Astrocyte (in vitro differentiated cells and primary cell): ENCODE measurements at places on chromosomes 16 and 17. TPM values are rescaled to one million over a fixed set of nuclear protein-coding genes. Genes with fewer than 3 reads are reported as not detected.

DNA sequence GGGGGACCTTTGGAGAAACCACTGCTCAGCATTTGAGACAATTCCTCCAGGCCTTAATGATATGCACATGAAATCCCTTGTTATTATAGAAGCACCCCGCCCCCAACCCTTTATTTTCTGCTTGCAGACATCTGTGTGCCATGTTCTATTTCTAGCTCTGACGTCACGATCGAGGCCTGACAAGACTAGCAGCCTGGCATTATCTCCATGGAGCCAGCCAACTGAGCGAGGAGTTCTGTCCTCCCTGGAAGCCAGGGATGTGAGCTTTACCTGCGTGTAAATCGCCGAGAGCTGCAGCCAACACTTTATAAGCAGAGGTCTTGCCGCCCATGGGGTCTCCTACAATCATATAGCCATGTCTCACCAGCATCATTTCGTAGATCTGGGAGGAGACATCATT is 116.9 kb downstream of the DNAH3 start:
- no peaks in the 10 kb centered on the region for H3K4me1 ChIP-seq
- peaks cover 2% of the 10 kb centered on the region for H3K27me3 ChIP-seq
- H3K27ac ChIP-seq: no peak overlapping the region
- no peak overlapping the region for H3K4me3 ChIP-seq
- no peaks in the 10 kb centered on the region for H3K36me3 ChIP-seq

- no peak overlapping the region for H3K27ac ChIP-seq
- DNase-seq: no peak
- no peaks in the 10 kb centered on the region for H3K27me3 ChIP-seq
- H3K4me3 ChIP-seq: peak overlapping the region; percentile 15
These were observed 2.9 kb downstream of the KPNB1 start for GRCh38 chr17:47652570-47652969.

The CES1 gene
- not detected in 2 replicates for total RNA-seq

DNA sequence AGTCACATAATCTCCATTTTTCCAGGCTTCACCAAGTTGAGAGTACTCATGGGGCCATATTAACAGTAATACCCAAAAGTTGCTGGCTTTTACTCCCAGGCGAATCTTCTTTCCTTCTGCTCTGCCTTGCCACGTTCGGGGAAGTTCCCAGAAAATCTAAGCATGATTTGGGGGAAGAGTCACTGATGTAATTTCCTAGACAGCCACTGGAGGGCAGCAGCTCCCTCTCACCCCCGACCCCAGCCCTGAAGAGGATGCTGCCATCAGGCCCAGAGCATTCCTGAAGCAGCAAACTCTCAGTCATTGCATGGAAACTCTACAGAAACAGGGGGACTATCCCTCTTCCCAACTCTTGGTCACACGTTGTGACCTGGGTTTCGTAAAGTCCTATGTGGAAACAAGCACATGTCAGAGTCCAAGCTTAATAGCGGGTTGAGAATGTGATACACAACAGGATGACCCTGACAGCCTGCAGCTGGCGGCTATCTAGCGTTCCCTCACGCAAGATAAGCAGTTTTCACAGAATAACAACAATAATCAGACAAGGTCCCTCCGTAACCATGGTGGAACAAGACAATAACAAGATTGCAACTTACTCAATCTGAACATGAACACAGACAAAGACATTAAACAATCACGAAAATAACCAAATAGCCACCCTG is 43.8 kb upstream of the DHX40 start:
- H3K27ac ChIP-seq: no peak overlapping the region
- H3K27me3 ChIP-seq: peaks cover 2% of the 10 kb centered on the region
- peak; percentile 11 for DNase-seq
- no peaks in the 10 kb centered on the region for H3K4me1 ChIP-seq
- no peaks in the 10 kb centered on the region for H3K36me3 ChIP-seq
- H3K4me3 ChIP-seq: no peak overlapping the region

DNA sequence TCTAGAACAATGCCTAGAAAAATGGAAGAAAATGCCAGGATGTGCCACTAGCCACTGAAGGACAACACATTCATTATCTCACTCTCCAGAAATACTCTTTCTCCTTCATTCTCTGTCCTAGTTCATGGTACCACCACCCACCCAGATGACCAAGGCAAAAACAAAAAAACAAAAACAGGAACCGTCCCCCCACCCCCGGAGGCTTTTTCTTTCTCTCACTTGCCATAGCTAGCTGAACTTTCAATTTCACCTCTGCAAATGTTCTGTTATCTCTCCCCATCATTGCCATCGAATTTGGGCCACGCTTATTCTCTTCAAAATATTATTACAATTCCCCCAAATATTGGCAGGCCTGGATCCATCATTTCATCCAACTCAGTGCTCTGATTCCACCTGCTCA is 49.0 kb downstream of the SOX9 start:
- H3K27ac ChIP-seq: no peak overlapping the region
- H3K27me3 ChIP-seq: no peaks in the 10 kb centered on the region
- no peaks in the 10 kb centered on the region for H3K36me3 ChIP-seq
